ENCODE measurements at places on chromosomes 6 and 20.

GRCh38 chr6:1123386-1124375 lies 188.2 kb upstream of the FOXQ1 start:
- no peak for DNase-seq

DNA sequence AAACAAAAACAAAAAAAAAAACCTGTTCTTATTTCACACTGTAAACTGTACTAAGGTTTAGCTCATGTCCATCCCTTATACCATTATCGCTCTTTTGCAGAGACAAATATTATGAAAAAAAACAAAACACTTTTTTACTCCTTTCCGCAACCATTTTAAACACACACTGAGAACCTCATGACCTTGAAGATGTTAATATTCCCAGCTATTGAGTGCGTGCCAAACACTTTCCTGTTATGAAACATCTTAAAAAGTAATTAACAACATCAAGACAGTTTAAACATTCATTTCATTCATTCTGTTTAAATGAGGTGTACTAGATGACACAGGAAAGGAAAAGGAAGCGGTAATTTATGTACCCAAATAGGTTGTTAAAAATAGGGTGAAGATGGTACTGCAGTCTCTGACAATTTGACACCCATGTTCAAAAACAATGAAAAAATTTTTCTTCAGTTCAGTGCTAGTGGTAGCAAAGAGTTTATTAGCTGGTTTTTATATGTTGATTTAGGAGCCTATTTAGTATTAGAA lies 3.9 kb upstream of the ARHGAP18 start:
- no peak for DNase-seq

DNA sequence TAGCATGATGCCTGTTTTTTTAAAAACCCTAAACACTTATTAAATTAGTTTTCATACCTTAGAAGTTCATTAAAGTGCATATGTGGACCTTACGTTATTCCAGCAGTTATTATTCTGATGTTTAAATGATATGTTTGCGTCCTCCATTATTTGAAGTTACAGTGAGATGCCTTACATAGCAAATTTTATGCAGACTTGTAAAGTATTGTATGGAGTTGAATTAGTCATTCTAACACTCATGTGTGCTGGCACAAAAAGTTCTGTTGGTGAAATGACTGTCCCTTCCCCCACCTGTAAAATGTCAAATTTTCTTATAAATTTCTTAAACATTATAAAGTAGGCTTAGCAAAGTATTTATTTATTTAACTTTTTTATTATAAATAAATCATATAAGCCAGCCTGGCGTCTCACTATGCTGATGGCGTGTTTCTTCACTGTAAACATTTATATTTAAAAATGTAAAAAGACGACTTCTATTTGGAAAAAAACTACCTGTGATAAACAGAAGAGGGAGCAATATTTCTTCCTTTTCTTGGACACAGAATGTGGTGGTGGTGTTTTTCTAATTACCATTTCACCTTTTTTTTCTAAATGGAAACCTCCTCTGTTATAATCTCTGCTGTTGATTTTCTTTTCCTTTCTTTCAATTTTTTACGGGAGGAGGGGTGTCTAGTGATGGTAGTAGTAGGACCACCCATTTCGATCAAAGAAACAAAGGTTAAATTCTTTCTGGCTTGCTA lies 155.4 kb downstream of the RFPL4B start:
- no peak for DNase-seq

DNA sequence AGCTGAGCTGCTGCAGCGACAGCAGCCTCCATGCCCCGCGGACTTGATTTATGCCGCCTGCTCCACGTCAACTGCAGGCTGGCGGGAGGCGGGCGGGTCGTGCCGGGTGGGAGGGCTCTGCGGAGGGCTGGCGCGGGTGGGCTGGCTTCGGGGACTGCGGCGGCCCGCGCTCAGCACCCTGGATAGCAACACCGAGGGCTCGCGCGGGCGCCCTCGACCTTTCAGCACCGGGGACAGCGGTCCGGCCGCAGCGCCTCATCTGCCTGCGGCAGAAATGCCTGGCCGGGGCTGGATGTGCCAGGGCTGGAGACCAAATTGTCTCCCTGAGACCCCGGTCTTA lies 792 bp downstream of the SNAP25 start:
- DNase-seq = peak; percentile 94

- no peak for DNase-seq
Measured at GRCh38 chr20:50146732-50147662, 6.5 kb downstream of the PEDS1 start.

DNA sequence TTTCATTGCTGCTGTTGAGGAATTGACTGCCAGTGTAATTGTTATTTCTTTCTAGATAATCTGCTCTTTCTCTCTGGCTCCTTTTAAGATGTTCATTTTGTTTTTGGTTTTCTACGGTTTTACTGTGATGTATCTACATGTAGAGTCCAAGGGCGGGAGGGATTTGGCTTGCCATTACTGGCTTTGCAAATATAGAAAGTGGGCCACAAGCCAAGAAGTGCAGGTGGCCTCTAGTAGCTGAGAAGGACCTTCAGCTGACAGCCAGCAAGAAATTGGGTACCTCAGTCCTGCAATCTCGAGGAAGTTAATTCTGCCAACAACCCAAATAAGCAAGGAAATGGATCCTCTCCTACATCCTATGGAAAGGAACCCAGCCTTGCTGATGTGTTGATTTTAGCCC lies 42.8 kb upstream of the GLP1R start:
- no peak for DNase-seq
